BE2C (cell line): ENCODE measurements at places on chromosomes 13 and 19.

DNA sequence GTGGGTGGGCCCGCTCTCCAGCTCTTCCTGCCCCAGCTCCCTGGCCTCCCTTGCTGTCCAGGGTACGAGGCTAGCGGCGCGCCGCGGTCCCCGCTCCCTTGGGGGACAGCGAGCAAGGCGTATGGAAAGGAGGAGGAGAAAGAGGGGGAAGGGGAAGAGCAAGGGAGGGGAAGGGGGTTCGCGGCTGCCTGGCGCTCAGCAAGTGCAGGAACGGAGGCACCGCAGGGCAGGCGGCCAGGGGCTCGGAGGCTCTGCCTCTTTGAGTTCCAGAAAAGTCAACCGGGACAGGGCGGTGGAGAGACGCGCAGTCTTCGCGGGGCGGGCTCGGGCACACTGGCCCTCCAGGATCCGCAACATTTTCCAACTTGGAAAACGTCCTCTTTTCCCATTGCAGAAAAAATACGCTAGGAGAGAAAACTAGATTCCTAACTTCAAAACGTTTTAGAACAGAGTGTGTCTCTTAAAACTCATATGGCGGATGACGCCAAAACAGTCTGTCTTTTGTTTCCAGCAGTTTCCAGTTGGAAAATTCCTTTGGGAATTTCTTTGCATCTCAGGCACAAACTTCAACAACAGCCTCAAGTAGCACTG, 23.1 kb upstream of the TNFRSF19 start:
- DNase-seq = peak; percentile 31

DNA sequence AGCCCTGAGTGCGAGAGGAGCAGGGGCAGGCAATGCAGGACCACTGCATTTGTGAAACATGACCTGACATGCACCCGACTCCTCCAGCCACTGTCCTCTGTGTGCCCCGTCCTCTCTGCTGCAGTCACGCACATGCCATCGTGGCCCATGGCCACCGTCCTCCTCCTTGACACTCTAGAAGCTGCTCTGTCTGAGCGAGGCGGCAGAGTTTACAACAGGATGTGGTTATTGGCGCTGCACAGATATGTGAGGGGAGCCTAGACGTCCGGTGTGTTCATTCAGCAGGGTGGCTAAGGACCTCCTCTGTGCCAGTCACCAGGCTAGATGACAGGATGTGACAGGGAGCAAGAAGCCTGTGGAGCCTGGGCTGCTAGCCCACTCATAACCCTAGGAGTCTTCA, 277.8 kb downstream of the FOXO1 start:
- no peak for DNase-seq

DNA sequence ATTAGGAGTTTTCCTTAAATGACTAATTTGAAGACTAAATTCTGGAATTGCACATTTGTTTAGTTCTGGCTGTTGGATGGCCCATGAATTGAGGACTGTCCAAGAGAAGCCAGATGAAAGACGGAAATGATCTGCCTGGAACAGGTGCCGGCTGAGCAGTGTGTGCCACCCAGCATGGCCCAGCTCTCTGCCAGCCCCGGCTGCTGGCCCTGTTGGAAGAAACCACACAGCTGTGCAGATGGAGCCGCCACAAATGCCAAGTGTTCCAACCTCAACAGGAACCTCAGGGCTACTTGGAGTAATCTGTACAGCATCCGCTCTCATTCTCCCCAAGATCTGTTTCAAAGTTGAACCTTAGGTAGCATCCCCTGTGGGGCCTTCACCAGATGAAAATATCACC, 67.0 kb upstream of the STARD13 start:
- DNase-seq = no peak

DNA sequence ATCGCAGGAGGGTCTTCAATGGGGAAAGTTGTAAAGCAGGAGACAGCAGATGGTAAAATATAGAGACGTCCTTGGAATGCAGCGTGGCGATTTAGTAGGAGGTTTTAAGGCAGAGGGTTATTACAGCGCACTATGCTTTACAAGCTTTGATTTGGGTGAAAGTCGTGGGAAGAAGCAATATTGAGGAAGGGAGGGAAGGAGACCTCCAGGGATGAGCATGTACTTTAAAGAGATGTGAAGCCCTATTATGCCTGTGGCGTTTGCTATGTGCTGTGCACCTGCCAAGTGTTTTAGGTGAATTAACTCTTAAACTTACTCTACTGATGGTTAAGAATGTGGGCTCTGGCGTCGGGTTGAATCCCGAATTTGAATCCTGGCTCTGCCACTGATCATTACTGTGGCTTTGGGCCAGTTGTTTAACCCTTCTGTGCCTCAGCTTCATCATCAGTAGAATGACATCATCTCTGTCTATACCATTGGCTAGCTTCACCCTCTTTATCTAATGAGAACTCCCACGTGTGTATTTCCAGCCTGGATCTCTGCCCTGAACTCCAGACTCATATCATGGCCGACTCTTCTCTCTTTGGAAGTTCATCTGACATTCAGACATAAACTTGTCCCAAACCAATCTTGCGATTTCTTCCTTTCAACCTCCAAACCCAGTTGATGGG, 583 bp downstream of the CCDC61 start:
- no peak for DNase-seq

DNA sequence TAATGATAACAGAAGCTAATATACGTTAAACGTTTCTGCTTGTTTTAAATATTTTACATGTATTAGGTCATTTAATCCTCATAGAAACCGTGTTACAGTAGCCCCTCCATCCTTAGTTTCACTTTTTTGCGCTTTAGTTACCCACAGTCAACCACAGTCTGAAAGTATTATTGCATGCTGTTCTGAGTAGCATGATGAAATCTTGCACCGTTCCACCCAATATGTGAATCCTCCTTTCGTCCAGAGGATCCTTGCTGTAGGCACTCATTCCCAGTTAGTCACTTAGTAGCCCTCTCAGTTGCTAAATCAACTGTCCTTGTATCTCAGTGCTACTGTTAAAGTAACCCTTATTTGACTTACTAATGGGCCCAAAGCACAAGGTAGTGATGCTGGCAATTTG, 257.8 kb downstream of the ENOX1 start:
- no peak for DNase-seq

DNA sequence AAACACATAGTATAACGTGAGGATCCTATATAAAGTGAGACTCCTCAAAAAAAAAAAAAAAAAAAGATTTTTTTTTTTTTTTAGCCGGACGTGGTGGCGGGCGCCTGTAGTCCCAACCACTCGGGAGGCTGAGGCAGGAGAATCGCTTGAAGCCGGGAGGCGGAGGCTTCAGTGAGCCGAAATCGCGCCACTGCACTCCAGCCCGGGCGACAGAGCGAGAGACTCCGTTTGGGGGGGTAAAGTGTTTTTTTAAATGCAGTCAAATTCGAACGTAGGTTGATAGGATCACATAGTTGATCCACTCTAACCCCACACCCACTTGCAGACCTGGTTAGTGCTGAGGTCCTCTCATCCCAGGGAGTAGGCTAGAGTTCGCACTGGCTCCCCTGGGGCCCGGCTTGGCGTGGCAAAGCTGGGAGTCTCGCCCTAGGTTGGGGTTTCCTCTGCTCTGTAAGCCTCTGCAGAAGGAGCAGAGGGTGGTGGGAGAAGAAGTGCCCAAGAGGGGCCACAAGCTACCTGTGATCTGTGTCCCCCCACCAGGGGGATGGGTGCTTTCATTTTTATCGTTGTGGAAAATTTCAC, 6.5 kb downstream of the RNF225 start:
- DNase-seq = no peak

- DNase-seq = peak; percentile 36
These were observed 766 bp downstream of the CEBPG start for GRCh38 chr19:33374236-33374714.

DNA sequence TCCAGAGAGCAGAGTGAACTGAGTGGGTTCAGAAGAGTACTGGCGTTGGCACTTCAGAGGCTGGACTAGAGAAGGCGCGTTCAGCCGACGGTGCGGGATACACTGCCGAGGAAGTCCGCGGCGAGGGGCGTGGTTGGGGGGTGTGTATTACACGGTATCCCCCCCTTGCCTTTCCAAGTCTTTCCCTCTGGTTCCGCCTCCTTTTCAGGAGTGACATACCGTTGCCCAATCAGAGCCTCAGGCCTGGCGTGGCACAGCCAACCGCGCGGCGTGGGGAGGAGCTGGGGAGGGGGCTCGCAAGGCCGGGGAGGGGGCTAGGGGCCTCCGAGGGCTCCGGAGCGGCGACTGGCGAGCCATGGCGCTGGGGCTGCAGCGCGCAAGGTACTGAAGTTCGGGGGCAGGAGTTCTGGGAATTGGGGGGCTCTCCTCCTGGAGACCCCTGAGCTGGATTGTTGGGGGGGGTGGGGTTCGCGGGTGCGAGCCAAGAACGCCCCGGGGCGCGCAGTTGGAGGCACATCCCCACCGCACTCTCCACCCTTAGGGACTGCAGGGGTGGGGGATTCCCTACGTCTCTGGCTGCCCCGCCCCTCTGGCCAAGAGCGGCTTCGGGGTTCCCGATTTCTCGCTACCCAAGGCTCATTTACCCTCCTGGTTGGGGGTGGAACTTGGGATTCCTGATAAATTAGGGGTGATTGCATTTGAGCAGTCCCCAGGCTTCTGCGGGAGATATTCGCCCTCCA, at the start of gene HIF3A:
Gene HIF3A, plus strand, starts transcription at position 321 of the 740 bp plus-strand sequence. Its CDS starts 35 bp downstream, at position 356.
- peak; percentile 72 for DNase-seq

- DNase-seq = no peak
These were observed 14.1 kb downstream of the TLE5 start for GRCh38 chr19:3048190-3048533.

- no peak for DNase-seq
These were observed 29.2 kb downstream of the COG6 start for GRCh38 chr13:39684531-39685137.

DNA sequence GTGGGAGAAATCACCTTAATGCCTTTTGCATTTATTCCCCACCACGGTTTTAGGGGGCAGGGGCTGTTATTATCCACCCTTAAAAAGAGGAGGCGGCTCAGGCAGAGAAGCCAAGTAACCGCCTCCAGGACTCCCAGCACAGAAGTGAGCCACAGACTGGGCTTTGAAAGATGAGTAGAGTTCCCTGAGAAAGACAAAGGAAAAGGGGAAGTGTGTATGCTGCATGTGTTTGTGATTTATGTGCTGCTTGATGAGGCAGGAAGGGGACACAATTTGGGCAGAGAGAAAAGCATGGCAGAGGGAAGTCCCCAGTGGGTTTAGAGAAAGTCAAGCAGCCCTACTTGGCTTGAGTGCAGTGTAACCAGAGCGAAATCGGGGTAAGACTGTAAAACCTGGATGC, 85.0 kb downstream of the DOCK9 start:
- no peak for DNase-seq

GRCh38 chr19:41845051-41845590, 279 bp downstream of the DMRTC2 start:
- no peak for DNase-seq

DNA sequence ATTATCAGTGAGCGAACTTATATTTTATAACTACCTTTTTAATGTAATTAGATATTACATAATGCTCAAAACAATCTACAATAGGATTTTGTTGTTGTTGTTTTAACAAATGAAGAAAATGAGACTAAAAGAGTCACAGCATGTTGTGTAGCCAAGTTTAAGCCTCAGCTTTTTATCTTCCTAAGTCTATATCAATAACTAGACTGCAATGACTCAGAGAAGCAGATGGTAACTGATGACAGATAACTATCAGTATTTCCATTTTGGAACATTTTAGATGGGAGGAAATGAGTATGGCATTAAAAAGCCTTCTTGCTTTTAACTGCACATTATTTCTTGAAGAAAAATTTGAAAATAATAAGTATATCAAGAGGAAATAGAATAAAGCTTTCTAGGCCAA, 825.2 kb downstream of the SLITRK1 start:
- DNase-seq = no peak

DNA sequence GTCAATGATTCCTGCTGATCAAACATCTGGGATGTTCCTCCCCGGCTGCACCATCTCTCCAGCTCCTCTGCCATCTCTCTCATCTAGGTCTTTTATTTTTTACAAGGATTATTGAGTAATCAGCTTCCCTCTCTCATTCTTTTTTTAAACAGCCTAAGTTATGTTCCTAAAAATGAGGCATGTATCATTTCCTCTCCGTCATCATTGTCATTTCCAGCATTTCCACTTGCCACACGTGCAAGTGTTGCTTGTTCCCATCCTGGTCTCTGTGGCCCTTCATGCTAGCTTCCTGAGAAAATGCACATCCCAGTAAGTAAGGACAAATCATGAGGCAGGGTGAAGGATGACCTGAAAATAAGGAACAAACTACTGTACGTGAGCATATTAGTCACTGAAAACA, 102.7 kb upstream of the POSTN start:
- no peak for DNase-seq

DNA sequence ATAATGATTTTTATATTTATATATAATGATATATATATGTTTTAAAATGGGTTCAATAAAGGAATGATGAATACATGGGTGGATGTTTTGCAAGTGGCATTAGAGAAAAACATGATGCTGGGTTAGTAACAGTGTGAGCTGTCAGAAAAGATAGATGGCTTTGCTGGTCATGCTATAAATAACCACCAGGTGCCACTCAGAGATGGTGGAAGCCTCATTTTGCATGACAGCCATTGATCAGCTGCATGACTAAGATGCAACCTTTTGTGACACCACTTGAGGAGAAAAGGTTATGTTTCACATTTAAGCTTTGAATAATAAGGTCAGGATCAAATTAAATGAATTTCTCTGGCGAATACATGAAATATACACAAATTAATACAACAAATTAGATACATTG, 737.7 kb downstream of the PCDH9 start:
- peak; percentile 25 for DNase-seq

- no peak for DNase-seq
These were observed 8.6 kb downstream of the ANO8 start for GRCh38 chr19:17325881-17326594.

DNA sequence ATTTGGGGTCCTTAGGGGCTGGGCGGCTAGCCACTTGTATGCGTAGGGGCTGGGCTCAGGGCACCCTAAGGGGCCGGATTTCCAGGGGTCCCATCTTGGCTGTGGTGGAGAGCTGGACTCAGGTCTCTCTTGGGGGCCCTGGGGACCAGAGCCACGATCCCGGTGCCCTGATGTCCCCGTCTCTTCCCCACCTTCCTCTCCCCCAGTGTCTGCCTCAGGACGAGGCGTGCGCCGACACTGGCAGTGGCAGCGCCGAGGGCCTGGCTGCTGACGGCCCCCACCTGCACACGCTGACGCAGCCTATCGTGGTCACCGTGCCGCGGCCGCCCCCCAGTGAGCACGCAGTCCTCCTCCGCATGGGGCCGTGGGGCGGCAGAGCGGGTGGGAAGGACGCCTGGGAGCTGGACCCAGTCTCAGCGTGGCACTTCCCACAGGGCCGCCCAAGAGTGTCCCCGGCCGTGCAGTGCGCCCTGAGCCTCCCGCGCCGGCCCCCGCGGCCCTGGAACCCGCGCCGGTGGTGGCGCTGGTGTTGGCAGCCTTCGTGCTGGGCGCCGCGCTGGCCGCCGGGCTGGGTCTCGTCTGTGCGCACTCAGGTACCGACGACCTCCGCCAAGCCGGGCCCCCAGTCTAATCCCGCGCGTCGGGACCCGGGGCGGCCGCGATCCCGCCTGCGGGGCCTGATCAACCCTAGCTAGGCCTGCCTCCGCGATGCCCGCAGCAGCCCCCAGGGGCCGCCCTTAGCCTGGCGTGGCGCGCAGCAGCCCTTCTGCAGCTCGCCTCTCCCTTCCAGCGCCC, 2.7 kb upstream of the SNAPC2 start:
- DNase-seq = peak; percentile 81

- DNase-seq = no peak
These were observed 231.1 kb upstream of the SERP2 start for GRCh38 chr13:44142540-44142867.
